ENCODE measurements at places on chromosomes 6 and 20.

DNA sequence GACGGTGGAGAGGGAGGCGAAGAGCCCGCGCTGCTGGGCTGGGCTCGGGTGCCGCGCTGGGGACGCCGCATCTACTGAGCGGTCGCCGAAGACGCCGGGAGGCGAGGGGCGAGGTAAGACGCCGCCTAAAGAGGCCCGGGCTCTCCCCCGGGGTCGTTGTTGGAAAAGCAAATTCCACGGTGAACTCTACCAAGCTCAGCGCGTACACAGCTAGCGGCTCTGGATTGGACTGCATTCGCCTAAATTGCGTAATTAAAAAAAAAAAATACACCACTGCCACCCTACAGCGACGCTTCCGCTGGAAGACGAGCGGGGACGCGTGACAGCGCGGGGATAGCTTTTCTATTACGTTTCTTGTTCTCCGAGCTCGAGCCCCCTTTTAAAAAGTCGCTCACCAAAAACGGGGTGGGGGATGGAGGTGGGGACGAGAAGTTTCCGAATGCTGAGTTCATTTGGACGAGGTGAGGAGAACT is 92.0 kb upstream of the PRDM1 start:
- peak; percentile 49 for DNase-seq

GRCh38 chr6:135922746-135923145 is 71.2 kb downstream of the PDE7B start:
- DNase-seq = peak; percentile 88

DNA sequence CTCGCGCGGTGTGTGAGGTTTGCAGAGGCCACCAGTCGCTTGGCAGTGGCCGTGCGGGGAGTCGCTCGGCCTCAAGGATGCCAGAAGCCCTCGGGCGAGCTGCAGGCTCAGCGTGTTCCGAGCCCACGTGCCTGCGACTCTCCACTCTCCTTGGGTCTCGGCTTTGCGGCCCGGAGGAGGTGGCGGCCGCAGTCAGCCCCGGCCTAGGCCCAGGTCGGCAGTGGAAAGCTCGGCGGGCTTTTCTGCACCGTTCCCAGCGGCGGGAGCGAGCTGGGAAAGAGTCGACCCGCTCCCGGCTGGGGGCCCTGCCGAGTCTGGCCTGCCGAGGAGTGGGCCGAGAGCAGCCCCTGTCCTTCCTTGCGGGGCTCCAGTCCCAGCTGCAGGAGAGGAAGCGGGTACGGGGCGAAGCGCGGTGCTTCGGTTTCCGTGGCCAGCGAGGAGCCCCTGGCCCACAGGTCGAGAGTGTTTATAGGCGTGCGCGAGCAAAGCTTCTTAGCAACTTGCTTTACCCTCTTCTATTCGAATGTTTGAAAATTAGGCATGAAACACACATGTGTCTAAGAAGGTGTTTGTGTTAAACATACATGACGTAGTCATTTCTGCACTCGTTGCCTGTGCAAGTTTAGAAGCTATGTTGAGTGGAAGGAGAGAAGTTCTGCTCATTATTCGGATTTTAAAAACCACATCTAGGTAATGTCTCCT is 5.6 kb downstream of the FOXC1 start:
- no peak for DNase-seq

DNA sequence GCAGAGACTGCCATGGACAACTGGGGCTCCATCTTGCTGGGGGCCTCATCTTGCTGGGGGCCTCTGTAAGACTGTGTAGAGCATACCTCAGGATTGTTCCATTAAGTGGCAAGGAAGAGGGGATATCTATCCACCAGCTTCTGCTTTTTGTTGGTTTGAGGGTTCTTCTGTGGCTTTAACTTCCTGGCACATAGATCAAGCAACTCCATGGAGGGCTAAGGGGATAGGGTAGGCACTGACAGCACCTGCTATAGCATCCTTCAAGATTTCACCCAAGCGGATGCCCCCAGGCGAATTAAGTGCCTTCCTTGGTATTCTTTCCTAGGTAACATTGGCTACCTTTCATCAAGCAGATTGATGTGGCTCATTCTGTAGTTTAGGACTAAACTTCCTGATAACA is 3.8 kb upstream of the LRRN4 start:
- no peak for DNase-seq

GRCh38 chr6:10886691-10887502 is at the start of gene SYCP2L:
SYCP2L (plus strand) TSS chr6:10887052; CDS start chr6:10887127, 75 bp downstream.
- peak; percentile 82 for DNase-seq

DNA sequence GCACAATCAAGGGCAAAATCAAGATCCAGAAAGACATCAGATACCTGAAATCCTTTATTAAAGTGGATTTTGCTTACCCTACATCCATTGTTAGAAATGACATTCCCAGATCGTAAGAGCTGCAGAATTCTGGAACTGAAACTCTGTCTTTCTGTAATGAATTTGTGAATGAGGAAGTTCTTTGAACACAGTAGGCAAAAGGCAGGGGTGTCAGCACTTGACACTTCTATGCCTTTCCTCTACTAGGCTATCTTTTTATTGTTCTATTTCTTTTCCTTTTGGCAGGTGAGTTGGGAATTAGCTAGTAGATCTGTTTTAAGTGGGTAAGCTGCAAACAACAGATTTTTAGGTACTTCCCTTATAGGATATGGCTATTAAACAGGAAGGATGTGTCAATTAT is 126.3 kb downstream of the CARMIL1 start:
- DNase-seq = no peak

DNA sequence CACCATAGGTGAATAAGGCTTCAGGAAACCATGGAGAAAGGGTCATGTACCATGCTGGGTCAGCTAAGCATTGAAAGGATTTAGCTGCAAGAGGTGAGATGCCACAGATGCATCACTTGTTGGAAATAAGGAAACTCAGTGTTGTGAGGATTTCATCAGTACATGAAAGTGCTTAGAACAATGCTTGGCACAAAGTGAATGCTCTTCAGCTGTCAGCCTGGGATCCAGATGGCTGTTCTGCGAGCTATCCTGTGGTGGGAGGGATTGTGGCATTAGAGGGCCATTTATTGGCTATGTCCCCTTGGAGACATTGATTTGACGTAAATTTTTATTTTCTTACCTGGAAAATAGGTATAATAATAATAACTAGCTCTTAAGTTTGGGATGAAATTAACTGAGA is 53.0 kb downstream of the ELOVL2 start:
- no peak for DNase-seq

DNA sequence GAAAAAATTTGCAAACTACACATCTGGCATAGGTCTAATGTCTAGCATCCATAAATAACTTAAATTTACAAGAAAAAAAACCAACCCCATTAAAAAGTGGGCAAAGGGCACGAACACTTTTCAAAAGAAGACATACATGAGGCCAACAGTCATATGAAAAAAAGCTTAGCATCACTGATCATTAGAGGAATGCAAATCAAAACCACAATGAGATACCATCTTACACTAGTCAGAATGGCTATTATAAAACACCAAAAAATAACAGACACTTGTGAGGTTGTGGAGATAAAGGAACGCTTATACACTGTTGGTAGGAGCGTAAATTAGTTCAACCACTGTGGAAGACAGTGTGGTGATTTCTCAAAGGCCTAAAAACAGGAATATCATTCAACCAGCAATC is 33.7 kb upstream of the EPB41L2 start:
- peak; percentile 24 for DNase-seq

DNA sequence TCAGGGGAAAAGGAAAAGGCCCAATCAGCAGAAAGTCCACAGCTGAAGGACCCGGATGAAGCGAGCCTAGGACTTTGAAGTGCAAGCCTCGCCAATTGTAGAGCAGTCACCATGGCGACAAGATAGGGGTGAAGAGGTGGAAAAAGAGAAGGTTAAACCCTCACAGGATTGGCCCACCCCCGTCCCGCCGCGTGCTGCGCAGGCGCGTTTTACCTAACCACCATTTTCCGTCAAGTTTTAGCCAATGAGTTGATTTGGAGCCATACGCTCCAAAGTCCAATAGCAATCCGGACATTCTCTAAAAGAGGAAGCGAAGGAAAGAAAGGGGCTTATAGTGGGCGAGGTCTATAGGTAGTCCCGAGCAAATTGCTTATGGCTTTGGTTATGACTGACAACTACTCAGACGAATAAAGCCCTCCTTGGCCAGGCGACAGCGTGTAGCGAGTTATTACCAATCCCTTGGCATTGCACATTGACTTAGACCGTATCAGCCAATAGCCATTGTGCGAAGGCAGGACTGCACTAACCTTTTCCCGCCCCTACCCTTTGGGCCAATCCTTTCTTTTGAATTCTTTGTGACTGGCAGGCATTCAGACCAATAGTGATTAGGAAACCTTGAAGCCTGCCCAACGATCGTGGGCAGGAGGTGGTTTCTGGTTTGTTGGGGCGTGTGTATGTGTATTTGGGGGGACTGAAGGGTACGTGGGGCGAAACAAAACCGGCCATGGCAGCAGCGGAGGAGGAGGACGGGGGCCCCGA is at the start of gene RNF5:
Gene RNF5 (plus strand): TSS at position 618 of the 759 bp plus-strand sequence. CDS start 107 bp downstream, at position 725.
- DNase-seq = peak; percentile 100

DNA sequence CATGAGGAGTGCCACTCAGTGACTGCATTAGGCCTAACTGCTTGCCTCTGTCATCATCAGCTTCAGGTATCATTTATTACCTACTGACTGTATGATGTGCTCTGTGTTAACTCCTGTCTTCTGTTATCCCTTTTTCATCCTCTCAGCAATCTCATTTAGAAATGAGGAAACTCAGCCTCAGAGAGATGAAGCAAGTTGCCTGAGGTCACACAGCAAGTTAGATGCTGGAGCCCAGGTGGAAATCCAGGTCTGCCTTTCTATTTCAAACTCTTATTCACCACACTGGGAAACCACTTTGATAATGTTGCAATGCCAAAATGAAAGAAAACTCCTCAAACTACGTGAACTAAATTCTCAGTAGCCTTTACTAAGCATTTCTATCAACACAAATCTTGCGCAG is 1.3 kb downstream of the FERMT1 start:
- DNase-seq = no peak

DNA sequence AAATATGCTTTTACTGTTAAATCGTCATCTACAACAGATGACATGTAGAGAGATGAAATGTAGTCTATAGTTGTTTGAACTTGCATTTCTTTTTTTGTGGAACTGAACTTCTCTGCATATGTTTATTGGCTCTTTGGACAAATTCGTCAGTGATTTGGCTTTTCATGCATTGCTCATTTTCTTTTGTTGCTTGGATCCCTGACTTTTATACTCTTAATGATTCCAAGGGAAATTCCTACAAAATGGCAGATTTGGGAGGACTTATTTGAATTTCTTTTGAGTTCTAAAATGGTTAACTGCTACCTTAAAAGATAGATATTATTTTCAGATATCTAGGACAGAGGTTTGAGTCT is 65.4 kb downstream of the UTRN start:
- no peak for DNase-seq

GRCh38 chr6:107179004-107179403 is 63.7 kb upstream of the BEND3 start:
- peak; percentile 24 for DNase-seq

GRCh38 chr6:69863766-69864165 is 2.6 kb upstream of the COL19A1 start:
- peak; percentile 34 for DNase-seq

DNA sequence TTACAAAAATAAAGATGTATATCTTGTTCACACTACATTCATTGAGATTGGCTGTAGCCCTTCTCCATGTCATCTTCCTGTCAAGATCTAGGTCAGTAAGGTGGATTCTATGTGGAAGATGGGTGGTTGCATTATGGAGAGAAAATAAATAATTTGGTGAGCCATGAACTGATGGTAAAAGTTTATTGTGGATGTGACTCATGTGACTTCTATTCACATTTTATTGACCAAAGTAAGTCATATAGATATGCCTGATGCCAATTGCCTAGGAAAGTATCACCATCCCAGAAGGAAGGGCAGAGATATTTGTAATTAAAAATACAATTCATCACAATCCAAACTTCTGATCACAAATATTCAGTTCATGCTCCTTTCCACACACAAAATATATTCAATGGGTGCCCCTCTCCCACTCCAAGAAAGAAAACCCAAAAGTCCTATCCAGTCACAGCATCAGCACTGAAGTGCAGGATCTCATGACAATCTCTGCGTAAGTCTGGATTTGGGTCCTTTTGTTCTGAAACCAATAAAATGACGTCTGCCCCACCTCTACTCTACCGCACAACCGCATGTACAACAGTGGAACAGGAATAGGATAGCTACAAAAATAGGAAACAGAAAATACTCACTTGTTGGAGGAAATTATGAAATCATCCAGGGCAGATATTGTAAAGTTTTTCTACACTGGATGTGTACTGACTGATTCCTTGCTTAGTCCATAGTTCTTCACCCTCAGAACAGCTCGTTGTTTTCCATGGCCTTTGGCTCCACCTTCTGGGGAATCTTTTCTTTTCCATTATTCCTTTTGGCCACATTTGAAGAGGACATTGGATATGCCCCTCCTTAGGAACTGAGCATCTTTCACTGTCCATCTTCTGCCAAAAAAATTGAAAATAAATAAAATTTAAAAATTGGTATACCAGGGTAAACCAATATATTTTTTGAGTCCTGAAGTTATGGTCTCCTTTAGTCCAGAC is 16.1 kb upstream of the SLC17A3 start:
- peak; percentile 50 for DNase-seq

- peak; percentile 14 for DNase-seq
Observed at GRCh38 chr6:498795-499231, 107.3 kb downstream of the IRF4 start.

- peak; percentile 68 for DNase-seq
Observed at GRCh38 chr20:48787861-48788375, 39.9 kb downstream of the PREX1 start.

GRCh38 chr6:150002710-150003109 is 22.6 kb downstream of the RAET1L start:
- no peak for DNase-seq

DNA sequence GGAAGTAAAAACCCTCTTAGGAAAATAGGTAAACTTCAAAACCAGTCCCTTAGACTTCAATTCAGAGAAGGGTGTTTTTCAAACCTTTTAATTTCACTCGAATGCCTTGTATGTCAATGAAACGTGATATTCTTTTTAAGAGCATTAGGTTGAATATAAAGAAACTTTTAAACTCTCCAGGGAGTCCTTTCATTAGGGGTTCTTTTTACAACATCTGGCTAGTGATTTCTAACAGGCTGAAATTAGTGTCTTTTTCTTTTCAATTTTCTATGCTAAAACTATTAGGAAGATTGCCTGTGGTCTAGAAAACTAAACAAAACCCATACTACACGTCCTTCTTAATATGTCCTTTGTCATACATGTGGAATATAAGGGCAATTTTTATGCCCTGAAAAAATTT is 569.7 kb upstream of the CITED2 start:
- no peak for DNase-seq

DNA sequence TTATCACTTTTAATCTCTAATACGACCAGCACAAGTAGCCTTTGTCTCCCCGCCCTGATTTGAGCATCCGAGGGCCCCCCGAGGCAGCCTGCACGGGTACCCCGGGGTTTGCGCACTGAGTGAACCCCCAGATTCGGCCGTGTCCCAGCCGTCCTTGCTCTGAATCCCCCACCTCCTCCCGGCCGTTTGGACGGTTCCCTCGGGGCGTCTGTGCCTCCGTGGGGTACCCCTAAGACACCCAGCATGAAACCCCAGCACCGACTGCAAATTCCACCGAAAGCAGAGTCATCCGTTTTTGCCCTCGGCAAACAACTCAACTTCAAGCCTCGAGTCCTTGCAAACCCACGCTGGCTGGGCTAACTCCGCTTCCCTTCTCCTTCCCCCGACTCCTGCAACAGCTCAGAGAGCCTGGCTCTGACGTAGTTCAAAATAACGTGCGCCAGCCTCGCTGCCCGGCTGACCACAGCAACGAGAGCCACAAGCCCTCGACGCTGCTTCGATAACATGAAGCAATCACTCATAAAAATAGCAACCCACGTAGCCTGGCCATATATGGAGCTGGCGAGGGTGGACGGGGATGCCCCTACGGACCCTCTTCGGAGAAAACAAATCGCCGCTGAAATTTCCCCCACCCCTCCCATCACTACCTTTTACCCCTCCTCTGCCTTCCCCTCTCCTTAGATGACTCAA is 764 bp upstream of the SNAP25 start:
- peak; percentile 99 for DNase-seq

- DNase-seq = no peak
Observed at GRCh38 chr20:2798814-2799213, 1.6 kb downstream of the CPXM1 start.
